ENCODE measurements at places on chromosomes 13 and 19.

- DNase-seq: no peak
Measured at GRCh38 chr19:57438925-57439324, 3.8 kb downstream of the ZNF749 start.

- no peak for DNase-seq
Measured at GRCh38 chr19:28247243-28247642, 965.7 kb downstream of the UQCRFS1 start.

DNA sequence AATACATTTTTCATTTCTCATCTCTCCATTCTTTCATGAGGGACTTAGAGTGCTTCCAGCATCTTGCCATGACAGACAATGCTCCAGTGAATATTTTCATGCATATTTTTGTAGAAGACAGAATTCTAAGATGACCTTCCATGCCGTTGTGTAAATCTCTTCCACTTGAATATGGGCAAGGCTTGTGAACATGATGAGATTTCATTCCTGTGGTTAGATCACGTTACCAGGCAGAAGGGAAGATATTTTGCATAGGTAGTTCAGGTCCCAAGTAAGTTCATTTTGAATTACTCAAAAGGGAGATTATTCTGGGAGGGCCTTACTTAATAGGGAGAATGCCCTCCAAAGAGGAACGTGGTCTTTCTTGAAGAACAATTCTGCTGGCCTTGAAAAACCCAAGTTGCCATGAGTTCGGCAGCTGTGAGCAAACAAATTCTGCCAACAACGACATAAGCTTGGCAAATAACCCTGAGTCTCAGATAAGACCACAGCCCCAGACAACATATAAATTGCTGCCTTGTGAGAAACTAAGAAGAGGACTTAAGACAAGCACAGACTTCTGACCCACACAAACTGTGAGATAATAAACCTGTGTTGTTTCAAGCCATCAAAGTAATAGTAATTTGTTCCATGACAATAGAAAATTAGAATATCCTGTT lies 400.5 kb upstream of the GPC6 start:
- no peak for DNase-seq

GRCh38 chr19:52296400-52296772 lies 583 bp upstream of the ZNF480 start:
- DNase-seq: no peak

GRCh38 chr19:23415561-23416191 lies 20.4 kb upstream of the ZNF91 start:
- no peak for DNase-seq

GRCh38 chr13:69198706-69199105 lies 908.9 kb upstream of the ATXN8OS start:
- no peak for DNase-seq

DNA sequence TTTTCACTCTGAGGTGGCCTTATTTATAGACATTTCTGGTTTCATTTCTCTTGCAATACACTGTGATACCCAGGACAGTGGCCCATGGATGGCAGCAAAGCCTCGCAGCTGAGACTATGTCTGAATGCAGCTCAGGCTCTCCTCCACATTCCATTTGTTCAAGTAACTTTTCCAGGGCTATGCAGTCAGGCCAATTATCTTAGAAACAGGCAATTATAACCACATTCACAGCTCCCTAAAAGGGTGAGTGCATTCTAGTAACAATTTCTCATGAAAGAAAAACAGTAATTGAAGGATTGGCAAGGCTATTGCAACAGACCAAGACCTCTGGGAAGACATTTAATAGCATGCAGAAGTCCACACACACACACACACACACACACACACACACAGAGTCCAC lies 264.0 kb downstream of the TBC1D4 start:
- peak; percentile 60 for DNase-seq

DNA sequence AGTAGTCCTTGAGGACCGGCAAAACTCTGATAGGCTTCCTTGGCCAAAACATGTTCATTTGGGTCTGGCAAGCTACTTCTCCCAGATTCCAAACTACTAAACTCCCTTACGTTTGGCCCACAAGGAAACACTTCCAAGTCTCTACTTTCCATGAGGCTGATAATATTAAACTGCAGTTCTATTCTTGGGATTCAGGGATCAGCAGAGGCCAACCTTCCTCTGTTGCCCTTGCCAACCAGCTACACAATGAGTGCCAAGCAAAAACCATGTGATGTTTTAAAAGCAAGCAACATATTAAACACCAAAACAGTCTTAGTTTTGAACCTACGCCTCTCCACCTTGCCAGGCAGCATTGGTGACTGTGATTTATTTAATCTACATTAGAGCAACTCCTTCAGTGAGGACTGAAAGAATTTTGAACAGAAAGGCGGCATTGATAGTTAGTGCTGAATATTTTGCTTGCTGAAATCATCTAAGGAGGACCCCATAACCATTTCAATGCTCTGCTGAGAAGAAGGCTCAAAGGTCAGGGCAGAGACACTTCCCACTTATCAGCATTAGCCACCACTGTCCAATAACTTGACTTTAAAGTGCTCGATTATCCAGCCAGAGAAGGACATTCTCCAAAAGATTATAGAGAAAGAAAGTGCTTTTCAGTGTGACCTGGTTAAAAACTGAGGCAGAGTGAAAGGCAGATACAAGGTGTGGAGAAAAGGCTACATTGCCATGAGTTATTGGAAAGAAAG lies 287.1 kb downstream of the TBC1D4 start:
- DNase-seq: no peak

- no peak for DNase-seq
Measured at GRCh38 chr13:37457612-37458011, 141.0 kb downstream of the POSTN start.

- DNase-seq: no peak
Measured at GRCh38 chr19:41457241-41457640, 14.3 kb downstream of the ERICH4 start.

- DNase-seq: no peak
Measured at GRCh38 chr19:35098413-35099049, 17.1 kb upstream of the FXYD3 start.

- no peak for DNase-seq
Measured at GRCh38 chr13:101303521-101303920, 112.8 kb downstream of the NALCN start.

All from astrocyte of the spinal cord (primary cell).